ENCODE measurements at places on chromosomes 3 and 15. TPM values are rescaled to one million over a fixed set of nuclear protein-coding genes. Genes with fewer than 3 reads are reported as not detected.
A peak's percentile ranks its signal among the peaks of the same experiment; 100 is the strongest.

Gene SLC35G2
- total RNA-seq: 11.8 TPM

Gene GPR149
- total RNA-seq: 7.7 TPM

Gene SLCO2A1
- under 0.01 TPM for total RNA-seq

Gene THRB
- 42.4 TPM for total RNA-seq

Gene NUSAP1
- 22.8 TPM for total RNA-seq

Gene TMEM212
- total RNA-seq: not detected

Gene RBP2
- total RNA-seq: not detected

Gene FBLN2
- total RNA-seq: 5.3 TPM

Gene THPO
- 0.41 TPM for total RNA-seq

Gene ADAMTS7
- 8.6 TPM for total RNA-seq

Gene GREM1
- 2.4 TPM for total RNA-seq

Gene DUOXA2
- total RNA-seq: not detected

Gene TMOD2
- 198 TPM for total RNA-seq

DNA sequence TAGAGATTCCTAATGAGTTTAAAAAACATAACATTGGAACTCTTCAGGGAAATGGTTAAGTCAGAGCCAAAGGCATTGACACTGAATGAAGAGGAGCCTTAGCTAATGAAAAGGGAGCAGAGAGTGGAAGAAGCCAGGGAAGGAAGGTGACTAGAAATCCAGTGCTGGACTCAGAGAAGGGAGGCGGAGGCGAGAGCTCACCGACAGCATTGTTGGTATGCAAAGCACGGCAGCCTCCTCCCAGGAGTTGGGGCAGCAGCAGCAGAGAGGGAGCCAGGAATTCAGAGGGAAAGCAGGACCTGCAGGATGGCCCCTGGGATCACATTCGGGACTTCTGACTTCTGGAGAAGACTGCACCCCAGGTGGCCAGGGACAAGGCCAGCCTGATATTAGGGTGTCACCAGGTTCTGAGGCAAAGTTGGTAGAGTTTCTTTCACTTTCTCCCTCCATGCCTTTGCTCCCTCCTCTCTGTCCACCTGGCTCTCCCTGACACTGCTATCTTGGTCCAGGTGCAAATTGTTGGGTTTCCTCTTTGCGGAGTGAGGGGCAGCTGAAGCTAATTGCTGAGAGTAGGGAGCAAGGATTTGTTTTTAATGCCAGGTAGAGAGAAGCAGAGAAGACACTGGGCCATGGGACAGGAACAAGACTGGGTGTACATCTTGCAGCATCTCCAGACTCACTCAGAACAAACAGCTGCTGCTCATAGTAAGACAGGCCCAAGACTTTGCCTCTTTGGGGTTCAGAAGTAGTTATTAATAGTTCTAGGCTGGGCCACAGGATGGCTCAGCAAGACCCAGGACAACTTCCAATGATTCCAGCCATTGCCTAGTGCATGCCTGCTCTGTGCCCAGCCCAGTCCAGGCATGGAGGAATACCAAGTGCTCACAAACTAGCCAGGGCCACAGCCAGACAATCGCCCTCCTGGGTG is 157.9 kb downstream of the TLE3 start:
- DNase-seq: peak; percentile 35

DNA sequence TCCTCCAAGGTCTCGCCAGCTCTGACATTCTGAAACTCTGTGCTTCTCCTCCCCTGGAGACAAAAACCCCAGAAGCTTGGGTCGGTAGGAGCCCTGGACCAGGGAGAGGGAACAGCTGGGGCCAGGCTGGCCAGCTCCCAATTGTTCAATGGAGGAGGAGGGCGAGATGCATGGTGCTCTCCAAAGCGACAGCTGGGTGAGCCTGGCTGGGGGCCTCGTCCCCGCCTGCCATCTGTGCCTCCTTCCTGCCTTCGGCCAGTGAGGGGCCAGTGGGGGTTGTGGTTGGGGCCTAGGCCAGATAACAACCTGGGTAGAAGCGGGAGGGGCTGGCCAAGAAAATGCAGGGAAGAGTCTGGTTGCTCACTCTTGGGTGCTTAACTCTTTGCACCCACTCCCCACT is 79.4 kb downstream of the CORO2B start:
- DNase-seq: peak; percentile 52

- DNase-seq: peak; percentile 20
Observed at GRCh38 chr3:73056014-73056844, 5.2 kb upstream of the EBLN2 start.

GRCh38 chr3:179682426-179683080 is 29.7 kb downstream of the USP13 start:
- no peak for DNase-seq

DNA sequence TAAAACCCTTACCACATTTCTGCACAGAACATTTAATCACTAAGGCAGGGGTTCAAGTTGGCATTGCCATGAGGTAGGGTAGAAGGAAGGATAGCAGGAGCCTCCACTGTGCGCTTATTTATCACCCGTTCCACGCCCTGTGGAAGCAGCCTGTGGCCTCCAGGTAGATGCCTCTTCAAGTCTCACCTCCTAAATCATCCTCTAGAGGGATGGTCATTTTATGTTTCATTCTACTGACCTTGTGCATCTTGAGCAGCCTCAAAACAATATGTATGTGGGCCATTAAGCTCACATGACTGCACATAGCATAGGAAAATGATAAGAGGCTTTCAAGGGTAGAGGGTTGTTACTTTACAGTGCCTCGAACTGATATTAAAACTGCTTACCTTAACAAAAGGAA is 546.2 kb downstream of the GRM7 start:
- DNase-seq: no peak

- DNase-seq: no peak
Observed at GRCh38 chr3:182523836-182524235, 269.5 kb upstream of the ATP11B start.

DNA sequence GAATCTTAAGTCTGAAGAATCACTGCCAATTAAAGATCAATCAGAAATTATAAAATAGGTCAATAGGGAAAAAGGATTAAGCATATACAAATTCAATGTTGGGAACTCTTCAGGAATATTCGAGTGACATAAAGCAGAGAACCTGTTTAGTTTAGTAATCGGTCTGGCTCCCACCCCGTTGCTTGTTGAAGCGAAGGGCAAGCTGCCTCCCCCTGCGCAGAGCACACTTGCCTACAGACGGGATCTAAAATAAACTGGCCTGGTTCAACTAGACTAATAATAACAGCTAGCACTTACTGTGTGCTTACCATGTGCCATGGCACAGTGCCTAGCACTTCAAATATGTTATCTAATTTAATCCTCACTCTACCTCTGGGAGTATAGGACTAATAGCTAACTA is 8.6 kb downstream of the SEMA6D start:
- no peak for DNase-seq

GRCh38 chr3:55716044-55716443 is 228.9 kb upstream of the WNT5A start:
- DNase-seq: no peak

DNA sequence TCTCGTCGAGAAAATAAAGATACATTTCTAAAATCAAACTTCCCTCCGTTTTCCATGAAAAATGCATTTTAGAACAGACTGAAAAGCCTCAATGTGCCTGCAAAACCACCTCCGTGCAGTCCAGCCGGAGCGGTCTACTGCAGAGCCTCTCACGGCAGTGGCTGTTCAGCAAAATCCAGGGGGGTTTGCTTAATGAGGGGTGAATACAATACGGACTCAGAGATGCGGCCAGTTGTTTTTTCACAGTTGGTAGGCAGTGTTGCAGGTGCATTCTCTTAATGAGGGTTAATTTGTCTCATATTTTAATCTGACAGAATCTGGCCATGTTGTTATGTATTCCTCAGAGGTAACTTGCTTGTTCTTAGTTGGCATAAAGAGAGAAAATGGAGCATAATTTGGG is 223.0 kb downstream of the EBLN2 start:
- DNase-seq: no peak

DNA sequence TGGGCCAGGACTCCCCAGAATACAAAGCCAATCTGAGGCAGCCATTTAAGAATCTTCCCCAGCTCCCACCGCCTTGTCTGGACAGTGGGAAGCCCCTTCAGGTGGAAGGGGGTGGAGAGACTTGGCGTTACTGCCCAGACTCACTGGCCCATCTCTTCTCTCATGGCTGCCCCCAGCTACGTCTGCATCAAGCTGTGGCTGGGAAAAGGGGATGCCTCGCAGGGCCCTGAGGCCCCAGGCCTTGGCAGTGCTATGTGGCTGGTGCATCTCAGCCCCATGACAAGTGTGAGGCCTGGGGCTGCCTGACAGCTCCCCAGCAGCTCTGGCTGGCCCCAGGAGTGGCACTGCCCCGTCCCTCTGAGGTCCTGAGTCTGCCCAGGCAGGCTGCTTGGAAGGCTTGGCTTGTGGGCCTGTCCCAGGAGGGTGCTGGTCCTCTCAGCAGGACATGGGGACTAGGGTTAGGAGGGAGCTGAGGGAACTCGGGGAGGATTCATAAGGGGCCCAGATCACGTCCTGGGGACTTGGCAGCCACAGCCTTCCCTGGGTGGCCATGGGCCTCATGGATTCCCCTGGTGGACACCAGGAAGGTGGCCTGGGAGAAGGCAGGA is 20.2 kb upstream of the SLC41A3 start:
- no peak for DNase-seq

GRCh38 chr3:53753518-53754183 is 92.6 kb downstream of the CHDH start:
- no peak for DNase-seq

GRCh38 chr3:127462111-127462655 is 128.3 kb downstream of the TPRA1 start:
- DNase-seq: no peak

GRCh38 chr15:85482894-85483293 is 102.5 kb downstream of the AKAP13 start:
- DNase-seq: no peak

DNA sequence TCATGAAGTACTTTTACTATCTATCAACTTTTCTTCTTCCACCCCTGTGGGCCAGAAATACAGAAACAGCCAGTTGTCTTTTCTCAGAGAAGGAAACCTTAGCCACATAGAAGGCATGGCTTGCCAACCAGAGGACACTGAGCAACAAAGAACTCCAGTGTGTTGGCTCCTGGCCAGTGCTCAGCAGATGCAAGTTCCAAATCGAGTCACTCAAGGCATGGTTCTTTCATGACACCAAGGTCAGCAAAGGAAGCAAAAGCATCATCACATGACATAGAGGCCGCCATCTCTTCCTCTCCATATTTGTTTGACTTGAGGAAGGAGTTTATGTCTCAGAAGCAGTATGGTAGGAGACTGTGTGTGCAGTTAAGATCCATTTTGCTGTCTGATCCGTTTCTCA is 92.2 kb downstream of the MYLK start:
- no peak for DNase-seq

- DNase-seq: no peak
Observed at GRCh38 chr3:164577667-164578210, 500.6 kb downstream of the SI start.

- DNase-seq: no peak
Observed at GRCh38 chr3:184295771-184296170, 3.3 kb upstream of the PSMD2 start.

DNA sequence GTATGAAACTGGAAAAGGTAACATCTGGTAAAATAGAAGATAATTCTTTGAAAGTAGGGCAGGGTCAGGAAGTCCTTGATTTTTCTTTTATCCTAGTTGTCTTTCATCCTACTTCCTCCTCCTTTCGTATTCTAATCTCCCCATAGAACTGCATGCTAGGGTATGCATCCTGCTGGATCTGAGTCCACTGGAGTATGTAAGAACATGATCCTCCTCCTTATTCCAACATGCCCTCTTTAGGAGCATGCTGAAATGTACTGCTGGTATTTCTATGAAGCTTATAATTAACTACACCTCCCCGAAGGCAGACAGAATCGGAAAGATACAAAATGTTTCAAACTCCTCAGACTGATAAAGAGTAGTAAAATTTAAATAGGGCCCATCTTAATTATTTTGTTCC is 493.8 kb downstream of the AGBL1 start:
- no peak for DNase-seq

- no peak for DNase-seq
Observed at GRCh38 chr15:67023517-67024313, 41.7 kb upstream of the SMAD3 start.

Data from frontal cortex (tissue), 4 donors.